Activated B cell treated with CpG ODN at 0.5 μM for 24 hours (primary cell): ENCODE measurements at places on chromosomes 3 and 15. TPM values are rescaled to one million over a fixed set of nuclear protein-coding genes. Genes with fewer than 3 reads are reported as not detected.

DNA sequence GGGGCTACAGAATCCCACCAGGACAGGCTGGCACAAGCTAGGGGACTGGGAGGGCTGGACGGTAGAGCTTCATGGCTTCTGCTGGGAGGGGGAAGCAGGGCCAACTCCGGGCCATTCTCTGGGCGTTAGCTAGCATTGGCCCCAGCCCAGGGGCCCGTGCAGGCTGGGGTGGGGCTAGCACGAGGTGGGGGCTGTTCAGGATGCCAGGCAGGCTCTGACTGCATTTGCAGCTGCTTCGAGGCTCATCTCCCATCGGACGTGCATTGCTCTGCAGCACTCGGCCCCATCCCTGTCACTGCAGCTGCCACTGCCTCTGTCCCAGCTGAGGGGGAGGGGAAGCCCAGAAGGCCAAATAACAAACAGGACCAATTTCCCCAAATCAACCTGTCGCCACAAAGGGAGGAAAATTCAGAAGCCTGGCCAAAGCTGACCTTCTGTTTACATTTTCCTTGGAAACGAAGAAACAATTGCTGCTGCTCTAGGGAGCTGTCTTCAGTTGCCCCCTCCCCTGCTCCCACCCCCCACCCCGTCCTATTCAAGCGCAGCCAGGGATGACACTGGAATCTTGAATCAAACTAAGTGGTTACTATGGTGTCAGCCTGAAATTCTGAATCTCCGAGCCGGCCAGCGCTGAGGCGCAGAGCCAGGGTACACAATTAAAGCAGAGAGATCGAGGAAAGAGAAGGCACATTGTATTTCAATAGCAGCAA lies 138.8 kb upstream of the PRR20G start:
- DNase-seq: no peak

GRCh38 chr3:51637144-51637940 lies 33.7 kb upstream of the TEX264 start:
- DNase-seq: no peak

Gene IL16
- 205 and 206 TPM in 2 replicates for total RNA-seq

GRCh38 chr15:72168131-72168807 lies 29.3 kb downstream of the GRAMD2A start:
- DNase-seq: no peak

- no peak for DNase-seq
These were observed 112.1 kb downstream of the SLCO3A1 start for GRCh38 chr15:91965501-91966193.

GRCh38 chr3:127208483-127209100 lies 15.7 kb downstream of the PRR23E start:
- no peak for DNase-seq
